ENCODE measurements at places on chromosomes 6 and 20.

DNA sequence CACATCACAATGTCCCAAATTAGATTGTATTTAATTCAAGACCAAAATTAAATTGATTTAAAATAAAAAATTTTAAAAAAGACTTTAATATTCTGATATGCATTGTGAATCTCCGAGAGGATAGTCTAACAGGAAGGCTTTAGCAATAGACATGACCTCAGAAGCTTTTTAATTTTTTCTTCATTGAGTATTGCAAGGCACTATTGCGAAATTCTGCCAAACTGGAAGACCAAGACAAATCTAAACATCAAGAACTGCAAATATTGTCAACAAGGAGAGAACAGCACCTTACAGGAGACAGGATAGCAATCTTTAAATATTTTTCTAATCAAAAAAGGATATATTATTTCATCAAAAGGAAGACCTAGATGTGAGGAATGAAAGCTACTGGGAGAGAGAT is 56.9 kb downstream of the BMP5 start:
- no peak for DNase-seq

- DNase-seq = no peak
Observed at GRCh38 chr6:166781331-166781730, 154.3 kb upstream of the RPS6KA2 start.

GRCh38 chr6:153130515-153131036 is 506 bp downstream of the RGS17 start:
- DNase-seq = no peak

DNA sequence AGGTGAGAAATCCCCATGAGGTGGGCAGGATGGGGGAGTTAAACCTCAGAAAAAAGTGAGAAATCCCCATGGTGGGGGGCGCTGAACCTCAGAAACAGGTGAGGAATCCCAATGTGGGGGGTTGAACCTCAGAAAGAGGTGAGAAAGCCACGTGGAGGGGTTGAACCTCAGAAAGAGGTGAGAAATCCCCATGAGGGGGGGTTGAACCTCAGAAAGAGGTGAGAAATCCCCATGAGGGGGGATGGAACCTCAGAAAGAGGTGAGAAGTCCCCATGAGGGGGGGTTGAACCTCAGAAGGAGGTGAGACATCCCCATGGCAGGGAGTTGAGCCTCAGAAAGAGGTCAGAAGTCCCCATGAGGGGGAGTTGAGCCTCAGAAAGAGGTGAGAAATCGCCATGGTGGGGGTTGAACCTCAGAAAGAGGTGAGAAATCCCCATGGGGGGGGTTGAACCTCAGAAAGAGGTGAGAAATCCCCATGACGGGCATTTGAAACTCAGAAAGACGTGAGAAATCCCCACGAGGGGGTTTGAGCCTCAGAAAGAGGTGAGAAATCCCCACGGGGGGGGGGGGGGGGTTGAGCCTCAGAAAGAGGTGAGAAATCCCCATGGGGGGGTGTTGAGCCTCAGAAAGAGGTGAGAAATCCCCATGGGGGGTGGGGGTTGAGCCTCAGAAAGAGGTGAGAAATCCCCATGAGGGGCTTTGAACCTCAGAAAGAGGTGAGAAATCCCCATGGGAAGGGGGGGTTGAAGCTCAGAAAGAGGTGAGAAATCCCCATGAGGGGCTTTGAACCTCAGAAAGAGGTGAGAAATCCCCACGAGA is 14.3 kb upstream of the GOPC start:
- DNase-seq = no peak

DNA sequence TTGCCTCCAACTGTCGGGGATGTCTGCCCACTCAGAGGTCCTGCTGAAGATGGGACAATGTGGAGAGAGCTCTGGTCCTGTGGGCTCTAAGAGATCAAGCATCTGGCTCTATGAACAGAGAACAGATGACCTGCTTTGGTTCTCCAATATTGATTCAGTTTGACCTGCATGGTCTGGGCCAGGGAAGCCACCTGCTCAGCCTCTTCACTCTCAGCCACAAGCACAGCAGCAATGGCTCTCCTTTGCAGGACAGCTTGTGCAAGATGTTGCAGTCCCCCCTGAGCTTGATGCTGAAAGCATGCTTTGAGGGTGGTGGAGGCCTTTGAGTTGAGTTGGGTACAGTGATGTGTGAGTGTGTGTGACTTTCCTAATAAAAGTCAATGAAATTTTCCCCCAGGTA is 18.6 kb upstream of the MCM3 start:
- DNase-seq = no peak

DNA sequence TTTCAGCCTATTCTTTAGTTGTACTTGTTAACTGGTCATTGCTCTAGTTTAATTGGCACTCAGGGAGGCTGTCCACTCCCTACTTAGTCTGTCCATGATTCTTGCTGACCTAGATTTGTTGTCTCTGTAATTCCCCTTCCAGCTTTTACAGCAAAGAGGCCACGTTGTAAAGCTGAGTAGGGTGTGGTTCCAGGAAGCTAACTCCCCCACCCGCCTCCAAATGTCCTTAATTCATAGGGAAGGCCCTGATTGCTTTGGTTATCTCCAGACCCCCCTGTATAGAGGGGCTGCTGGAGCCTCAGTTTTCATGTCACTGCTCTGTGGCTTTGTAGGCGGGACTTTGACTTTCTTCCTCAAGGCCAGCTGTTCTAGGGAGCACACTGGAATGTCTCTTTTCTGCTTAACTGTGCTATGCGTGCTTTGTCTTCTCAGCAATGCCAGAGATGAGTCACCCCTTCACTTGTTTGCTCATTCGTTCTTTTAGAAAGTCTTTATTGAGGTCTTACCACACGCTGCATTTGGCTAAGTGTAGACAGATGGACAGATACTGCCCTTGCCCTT is 175.1 kb upstream of the JAG1 start:
- no peak for DNase-seq

- no peak for DNase-seq
Observed at GRCh38 chr6:75143191-75143590, 62.7 kb downstream of the COL12A1 start.

DNA sequence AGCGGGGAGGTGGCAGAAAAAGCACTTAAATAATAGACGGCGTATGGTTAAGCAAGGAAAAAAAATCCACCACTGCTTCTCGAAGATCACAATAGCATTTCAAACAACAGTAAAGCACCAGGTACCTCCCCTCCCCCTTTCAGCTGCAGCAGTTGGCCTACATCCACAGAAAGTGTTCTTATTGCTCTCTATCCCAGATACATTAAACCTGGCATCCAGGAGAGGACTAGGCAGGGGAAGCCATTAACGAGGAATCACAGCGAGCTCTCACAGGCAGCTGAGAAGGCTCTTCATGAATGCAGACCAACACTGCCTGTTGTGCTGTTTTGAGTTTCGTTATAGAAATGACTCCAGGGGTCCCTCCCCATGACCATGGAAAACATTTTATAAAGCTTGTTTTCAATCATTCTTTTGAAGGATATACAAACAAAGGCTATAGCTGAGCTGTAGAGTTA is 11.8 kb downstream of the FYN start:
- no peak for DNase-seq

GRCh38 chr20:251354-251753 is 6.2 kb upstream of the DEFB132 start:
- no peak for DNase-seq

DNA sequence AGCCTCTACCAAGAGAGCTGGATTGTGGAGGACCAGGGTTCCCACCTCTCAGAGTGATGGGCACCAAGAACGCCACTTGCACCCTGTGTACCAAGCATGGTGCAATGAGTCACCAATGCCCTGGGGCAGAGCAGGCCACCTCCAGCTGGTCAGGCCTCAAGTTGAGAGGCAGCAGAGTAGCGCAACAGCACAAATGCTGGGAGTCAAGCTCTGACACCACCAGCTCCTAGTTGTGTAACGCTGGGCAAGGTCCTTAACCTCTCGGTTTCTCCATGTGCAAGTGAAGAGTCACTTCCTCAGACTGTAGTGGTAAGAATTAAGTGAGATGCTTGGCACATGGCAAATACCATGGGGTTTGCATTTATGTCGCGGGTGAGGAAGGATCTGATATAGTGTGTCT is 25.6 kb downstream of the GFOD1 start:
- no peak for DNase-seq

DNA sequence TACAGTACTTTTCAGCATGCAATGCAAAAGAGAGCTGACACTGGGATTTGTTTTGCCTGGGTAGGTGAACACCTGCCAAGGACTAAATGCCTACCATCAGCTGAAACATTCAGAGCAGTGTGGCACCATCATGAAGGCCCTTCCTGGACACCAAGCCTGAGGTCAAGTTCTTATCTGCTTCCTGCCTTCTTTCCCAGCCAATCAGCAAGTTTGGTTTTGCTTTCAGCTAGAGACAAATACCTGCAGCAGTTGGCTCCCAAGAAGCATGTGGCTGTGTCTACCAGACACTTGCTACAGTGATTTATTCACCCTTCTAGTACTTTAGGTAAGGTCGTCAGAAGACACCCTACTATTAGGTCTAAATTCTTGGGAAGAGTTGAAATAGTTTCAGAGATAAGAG is 112.8 kb downstream of the TBX18 start:
- no peak for DNase-seq

GRCh38 chr6:142353690-142354089 is 51.9 kb downstream of the ADGRG6 start:
- no peak for DNase-seq

GRCh38 chr20:62876902-62877816 is 15.5 kb upstream of the TCFL5 start:
- DNase-seq = no peak

DNA sequence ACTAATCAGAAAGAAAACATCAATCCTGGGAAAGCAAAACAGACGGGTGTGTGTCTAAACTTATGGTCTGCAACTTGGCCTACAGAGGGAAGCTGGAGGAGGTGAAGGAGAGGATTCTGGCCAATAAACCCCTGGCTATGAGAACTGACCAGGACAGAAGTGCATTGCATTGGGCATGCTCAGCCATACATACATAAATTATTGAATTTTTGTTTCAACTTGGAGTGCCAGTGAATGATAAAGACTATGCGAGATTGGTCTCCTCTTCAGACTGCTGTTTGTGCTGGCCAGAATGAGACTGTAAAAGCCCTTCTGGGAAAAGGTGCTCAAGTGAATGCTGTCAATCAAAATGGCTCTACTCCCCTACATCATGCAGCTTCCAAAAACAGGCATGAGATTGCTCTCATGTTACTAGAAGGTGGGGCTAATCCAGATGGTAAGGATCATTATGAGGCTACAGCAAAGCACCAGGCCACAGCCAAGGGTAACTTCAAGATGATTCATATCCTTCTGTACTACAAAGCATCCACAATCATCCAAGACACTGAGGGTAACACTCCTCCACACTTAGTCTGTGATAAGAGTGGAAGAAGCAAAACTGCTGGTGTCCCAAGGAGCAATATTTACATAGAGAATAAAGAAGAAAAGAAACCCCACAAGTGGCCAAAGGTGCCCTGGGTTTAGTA is 17.4 kb downstream of the ADNP start:
- no peak for DNase-seq

DNA sequence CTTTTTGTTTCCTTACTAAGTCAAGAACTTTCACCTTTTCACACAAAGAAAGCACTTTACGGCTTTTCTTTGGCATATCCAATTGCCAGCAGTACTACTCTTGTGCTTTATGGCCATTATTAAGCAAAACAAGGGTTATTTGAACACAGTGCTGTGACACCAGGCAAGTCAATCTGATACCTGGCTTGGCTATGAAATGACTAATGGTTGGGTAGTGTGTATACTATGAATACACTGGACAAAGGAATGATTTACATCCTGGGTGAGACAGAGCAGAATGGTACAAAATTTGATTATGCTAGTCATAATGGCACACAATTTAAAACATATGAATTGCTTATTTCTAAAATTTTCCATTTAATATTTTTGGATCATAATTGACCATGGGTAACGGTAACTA is 22.1 kb upstream of the ADGRF1 start:
- DNase-seq = no peak

DNA sequence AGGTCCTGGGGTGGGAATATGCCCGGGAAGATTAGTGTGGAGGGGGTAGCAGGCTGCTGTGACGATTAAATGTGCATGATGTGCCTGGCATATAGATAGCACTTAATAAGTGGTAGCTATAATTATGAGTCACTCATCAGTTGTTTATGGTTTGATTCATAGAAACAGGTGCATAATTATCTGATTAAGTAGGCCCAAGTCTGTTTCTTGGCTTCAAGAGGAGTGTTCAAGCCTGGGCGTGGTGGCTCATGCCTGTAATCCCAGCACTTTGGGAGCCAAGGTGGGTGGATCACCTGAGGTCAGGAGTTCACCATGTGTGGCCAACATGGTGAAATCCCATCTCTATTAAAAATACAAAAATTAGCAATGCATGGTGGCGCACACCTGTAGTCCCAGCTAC is 74.9 kb downstream of the QRSL1 start:
- DNase-seq = no peak

DNA sequence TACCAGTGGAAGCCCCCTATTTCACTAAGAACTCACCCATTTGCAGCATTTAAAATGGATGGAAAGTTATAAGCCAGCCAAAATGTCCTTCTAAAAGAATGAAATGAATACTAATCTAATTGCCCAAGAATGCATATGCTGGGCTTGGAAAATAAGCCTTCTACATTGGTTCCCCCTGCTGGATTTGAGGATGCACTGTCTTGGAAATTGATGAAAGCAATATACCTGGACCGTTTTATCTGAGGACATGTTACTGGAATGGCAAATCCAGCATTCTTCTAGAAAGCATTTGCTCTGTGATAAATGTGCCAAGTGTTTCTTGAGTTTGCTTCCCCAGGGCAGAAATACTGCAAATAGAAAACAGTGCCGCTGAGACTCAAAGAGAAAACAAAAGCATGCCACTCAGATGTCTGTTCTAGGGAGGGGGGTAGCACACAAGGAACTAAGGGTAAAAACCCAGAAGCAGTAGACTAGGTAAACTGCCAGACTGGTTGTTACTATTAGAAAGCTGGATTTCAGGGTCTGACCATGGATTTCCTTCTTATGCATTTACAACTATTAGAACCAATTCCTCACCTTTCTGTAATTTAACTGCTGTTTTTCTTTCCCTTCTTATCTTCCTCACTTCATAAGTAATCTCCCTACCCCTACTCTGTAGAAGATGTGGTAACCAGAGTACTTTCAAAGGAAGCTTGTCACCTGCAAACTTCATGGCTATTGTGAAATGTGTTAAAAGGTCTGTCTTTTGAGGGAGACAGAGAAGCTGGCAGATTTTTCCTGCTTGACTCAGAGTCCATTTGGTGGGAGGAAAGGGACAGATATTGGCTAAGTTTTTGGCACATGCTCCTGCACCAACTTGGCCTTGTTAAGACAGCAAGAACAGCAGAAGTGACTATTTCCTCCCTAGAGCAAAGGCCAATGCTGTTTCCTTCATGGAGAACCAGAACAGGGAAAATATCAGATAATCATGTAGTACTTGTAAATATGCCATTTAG is 642.6 kb downstream of the KIF16B start:
- no peak for DNase-seq

- DNase-seq = no peak
Observed at GRCh38 chr20:44073011-44073674, 113.8 kb downstream of the JPH2 start.

DNA sequence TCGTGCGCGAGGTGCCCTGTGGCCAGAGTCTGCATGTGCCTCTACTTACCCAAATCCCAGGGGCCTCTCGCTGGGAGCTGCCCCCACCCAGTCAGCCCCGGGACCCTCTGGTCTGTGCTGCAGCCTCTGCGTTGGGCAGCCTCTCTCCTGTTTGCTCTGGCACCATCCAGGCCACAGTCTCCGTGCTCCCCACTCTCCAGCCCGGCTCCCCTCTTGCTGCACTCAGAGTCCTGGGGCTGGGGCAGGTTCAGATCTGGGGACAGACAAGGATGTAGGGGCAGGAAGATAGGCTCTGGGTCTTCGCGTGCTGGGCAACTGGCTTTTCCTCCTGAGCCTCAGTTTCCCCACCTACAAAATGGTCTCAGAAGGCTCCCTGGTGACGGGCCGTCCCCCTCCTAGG is 70.8 kb upstream of the GATA5 start:
- DNase-seq = no peak

Measured in activated naive CD4-positive, alpha-beta T cell (primary cell).